Peyer's patch (tissue), 4 donors: ENCODE measurements at places on chromosomes 1 and 21. TPM values are rescaled to one million over a fixed set of nuclear protein-coding genes. Genes with fewer than 3 reads are reported as not detected.

GRCh38 chr1:157173900-157174410, 35.8 kb upstream of the ETV3 start:
- H3K36me3 ChIP-seq = no peaks in the 10 kb centered on the region
- H3K27me3 ChIP-seq = no peaks in the 10 kb centered on the region
- no peak overlapping the region for H3K4me3 ChIP-seq
- no peaks in the 10 kb centered on the region for H3K4me1 ChIP-seq
- H3K27ac ChIP-seq = no peak overlapping the region

DNA sequence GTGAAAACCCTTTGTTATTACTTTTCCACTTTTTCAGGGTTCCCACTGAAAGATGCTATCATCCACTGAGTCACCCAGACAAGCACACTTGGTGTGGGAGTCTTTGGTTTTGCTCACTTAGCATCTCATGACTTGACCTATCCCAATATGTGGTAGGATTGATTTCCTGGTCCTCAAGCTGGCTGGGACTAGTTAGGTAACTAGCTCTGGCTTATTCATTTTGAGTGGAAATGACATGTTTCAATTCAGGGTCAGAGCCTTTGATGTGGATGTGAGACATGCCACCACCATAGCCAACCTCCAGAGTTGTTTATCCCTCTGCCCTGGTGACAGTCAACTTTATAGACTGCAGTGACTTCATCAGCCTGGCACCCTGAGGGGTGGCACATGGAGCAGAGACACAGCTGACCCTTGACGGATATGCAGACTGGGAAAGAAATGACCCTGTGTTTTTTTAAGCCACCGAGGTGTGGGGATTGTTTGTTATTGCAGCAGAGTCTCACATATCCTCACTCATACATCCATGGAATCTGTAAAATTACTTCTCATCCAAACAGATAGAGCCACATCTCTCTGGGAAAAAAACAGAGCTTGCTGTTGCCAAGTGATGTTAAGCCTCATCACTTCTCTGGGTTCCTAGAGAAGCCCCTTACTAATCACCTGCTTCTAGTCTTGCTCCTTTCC, 699.9 kb downstream of the MATN1 start:
- H3K36me3 ChIP-seq = no peaks in the 10 kb centered on the region
- no peak overlapping the region for H3K27ac ChIP-seq
- no peak overlapping the region for H3K4me3 ChIP-seq
- H3K4me1 ChIP-seq = no peaks in the 10 kb centered on the region
- no peak for DNase-seq
- no peaks in the 10 kb centered on the region for H3K27me3 ChIP-seq

DNA sequence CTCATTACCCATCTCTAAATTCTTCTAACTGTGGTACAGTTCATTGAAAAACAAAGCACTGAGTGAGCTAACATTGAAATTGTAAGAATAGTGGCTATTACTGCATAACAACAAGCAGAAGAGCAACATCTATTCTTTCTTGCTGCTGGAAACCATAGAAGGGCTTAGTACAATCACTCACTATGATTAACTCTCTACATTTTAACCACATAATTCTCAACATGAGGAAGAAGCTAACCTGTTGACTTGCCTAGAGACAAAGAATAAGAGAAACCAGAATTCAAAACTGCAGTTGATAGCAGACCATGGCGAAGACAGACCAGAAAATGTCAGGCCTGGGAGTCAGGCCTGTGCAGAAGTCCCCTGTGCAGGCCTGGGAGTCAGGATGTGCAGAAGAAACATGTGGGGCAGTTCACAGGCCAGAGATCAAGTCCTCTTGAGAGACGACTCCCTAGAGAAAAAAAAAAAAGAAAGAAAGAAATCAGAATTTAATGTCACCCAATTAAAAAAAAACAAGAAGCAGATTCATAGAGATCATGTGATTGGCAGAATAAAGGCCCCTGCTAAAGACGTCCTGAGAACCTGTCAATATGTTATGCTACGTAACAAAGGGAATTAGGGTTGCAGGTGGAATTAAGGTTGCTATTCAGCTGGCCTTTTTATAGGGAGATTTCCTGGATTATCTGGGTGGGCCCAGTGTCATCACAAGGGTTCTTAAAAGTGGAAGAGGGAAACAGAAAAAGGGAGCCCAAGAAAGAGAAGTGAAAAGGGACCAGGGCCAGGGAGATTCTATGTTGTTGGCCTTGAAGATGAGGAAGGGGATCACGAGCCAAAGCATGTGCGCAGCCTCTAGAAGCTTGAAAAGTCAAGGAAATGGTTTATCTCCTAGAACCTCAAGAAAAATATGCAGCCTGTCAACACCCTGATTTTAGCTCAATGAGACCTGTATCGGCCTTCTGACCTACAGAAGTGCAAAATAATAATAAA, 94.9 kb downstream of the MRPL39 start:
- no peak overlapping the region for H3K4me3 ChIP-seq
- H3K36me3 ChIP-seq = no peaks in the 10 kb centered on the region
- no peak for DNase-seq
- no peaks in the 10 kb centered on the region for H3K4me1 ChIP-seq
- H3K27me3 ChIP-seq = no peaks in the 10 kb centered on the region

- no peaks in the 10 kb centered on the region for H3K4me1 ChIP-seq
- H3K27ac ChIP-seq = no peak overlapping the region
- H3K36me3 ChIP-seq = no peaks in the 10 kb centered on the region
- no peaks in the 10 kb centered on the region for H3K27me3 ChIP-seq
- DNase-seq = no peak
- H3K4me3 ChIP-seq = no peak overlapping the region
These were observed 46.9 kb downstream of the L1TD1 start for GRCh38 chr1:62241371-62242131.

DNA sequence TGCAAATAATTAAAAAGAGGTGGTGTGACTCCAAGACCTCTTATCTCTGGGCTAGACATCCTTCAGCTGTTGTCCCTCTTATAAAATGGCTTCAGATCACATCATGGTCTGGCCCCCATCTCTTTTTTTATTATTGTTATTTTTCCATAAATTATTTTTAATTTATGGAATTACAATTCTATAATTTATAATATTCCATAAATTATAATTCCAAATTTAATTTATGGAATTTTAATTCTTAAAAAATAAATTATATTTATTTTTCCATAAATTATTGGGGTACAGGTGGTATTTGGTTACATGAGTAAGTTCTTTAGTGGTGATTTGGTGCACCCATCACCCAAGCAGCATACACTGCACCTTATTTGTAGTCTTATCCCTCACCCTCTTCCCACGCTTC, 65.9 kb upstream of the GJA5 start:
- no peak for DNase-seq
- no peaks in the 10 kb centered on the region for H3K36me3 ChIP-seq
- H3K4me1 ChIP-seq = no peaks in the 10 kb centered on the region
- no peaks in the 10 kb centered on the region for H3K27me3 ChIP-seq
- H3K4me3 ChIP-seq = no peak overlapping the region
- no peak overlapping the region for H3K27ac ChIP-seq

Gene OR6N1
- total RNA-seq = not detected

- DNase-seq = no peak
- no peaks in the 10 kb centered on the region for H3K4me1 ChIP-seq
- no peaks in the 10 kb centered on the region for H3K27me3 ChIP-seq
- no peak overlapping the region for H3K4me3 ChIP-seq
- H3K27ac ChIP-seq = no peak overlapping the region
These were observed 72.8 kb downstream of the XCL2 start for GRCh38 chr1:168470901-168471431.

Gene PAPPA2
- 0.95 TPM for total RNA-seq

- DNase-seq = peak; percentile 56
- H3K36me3 ChIP-seq = no peaks in the 10 kb centered on the region
- peak overlapping the region; percentile 47 for H3K27ac ChIP-seq
- no peaks in the 10 kb centered on the region for H3K4me1 ChIP-seq
- no peaks in the 10 kb centered on the region for H3K27me3 ChIP-seq
These were observed 37.3 kb downstream of the RGL1 start for GRCh38 chr1:183841950-183842794.

DNA sequence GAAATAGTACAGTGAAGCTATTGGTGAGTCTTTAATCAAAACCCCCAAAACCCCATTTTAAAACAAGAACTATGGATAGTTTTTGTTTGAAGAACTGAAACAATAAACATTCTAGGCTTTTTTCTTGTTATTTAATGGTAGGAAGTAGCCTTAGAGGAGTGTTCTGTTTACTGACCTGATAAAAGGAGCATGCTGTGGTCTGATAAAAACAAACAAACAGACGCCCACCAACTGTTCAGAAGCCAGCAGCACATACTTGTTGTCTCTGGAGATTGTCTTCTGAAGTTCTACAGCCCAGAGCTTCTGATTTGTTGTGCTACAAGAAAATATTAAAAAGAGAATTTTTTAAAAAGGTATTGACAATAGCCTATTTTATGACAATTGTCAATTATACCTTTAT, 54.1 kb upstream of the CFAP298 start:
- DNase-seq = no peak
- H3K4me1 ChIP-seq = no peaks in the 10 kb centered on the region
- no peaks in the 10 kb centered on the region for H3K27me3 ChIP-seq
- no peak overlapping the region for H3K27ac ChIP-seq
- H3K4me3 ChIP-seq = no peak overlapping the region
- H3K36me3 ChIP-seq = no peaks in the 10 kb centered on the region

DNA sequence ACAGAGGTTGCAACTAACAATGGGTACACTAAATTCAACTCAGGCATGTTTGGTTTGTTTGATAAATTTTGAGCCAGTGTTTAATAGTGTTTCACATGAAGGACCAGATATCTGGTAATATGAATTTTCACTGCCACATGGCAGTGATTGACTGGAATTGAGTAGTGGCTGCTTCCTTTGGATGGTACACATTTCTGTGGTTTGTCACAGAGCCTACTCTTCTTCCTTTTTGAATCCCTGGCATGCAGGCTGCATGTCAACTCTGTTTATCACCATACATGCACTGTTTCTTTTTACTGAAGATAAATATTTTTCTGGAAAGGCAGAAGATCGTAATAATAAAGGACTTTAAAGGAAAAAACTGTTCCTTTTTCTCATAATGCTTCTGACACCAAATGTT, 35.5 kb downstream of the SDCCAG8 start:
- H3K36me3 ChIP-seq = peaks cover 20% of the 10 kb centered on the region
- H3K4me1 ChIP-seq = no peaks in the 10 kb centered on the region
- no peak overlapping the region for H3K4me3 ChIP-seq
- no peak overlapping the region for H3K27ac ChIP-seq

- no peak overlapping the region for H3K4me3 ChIP-seq
- H3K27me3 ChIP-seq = no peaks in the 10 kb centered on the region
- H3K4me1 ChIP-seq = no peaks in the 10 kb centered on the region
- DNase-seq = no peak
These were observed 21.3 kb upstream of the ASB17 start for GRCh38 chr1:75953461-75953860.

Gene FMO3
- total RNA-seq = not detected

DNA sequence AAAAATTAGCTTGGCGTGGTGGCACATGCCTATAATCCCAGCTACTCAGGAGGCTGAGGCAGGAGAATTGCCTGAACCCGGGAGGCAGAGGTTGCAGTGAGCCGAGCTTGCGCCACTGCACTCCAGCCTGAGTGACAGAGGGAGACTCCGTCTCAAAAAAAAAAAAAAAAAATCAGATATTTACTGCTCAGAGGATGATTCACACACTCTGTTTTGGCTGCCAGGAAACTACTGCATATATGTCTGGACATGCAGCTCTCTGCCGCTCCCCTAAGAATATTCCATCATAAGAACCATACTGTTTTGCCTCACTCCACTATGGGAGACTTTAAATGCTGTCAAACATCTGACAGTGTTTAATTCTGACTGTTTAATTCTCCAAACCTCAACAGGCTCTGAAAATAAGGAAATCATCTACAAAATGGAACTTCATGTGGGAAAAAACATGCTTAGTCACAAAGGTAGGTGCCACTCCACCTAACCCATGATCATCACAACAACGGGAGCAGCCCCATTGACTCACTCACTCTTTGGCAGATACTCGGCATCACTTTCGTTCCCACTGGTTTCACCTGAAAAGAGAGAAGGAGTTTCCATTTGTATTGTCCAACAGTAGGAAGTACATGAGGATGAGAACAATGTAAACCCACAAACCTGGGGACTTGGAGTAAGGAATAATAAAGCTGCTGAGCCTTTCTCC, 29.3 kb upstream of the BCAS2 start:
- H3K36me3 ChIP-seq = no peaks in the 10 kb centered on the region
- DNase-seq = no peak
- no peaks in the 10 kb centered on the region for H3K27me3 ChIP-seq
- H3K4me1 ChIP-seq = no peaks in the 10 kb centered on the region
- H3K27ac ChIP-seq = no peak overlapping the region
- H3K4me3 ChIP-seq = no peak overlapping the region

Gene RYR2
- 2.5 TPM for total RNA-seq

DNA sequence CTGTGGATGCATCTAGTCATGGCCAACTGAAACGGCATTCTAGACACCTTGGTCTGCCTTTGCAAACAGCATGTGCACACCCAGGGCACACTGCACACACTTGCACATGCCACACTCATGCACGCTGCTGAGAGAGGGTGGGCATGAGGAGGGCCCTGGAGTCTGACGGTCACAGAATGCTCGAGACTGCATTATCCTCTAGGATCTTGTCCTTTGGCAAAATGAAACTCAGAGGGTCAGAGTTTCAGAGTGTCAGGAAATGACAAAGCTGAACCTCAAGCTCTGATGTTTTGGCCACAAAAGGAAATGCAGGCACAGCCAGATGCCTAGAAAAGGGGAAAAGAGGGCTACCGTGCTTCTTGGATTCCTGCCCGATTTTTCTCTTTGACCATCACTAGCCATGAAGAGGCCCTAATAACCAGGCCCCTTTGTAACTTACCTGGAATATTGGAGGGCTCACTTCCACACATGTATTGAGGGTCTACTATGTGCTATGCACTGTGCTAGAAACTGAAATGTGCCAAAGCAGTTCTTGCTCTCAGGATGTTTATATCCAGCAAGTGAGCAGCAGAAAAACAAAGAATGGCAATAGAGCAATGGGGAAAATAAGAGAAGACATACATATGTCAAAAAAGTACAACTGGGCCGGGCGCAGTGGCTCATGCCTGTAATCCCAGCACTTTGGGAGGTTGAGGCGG, 65.4 kb downstream of the TOMM20 start:
- H3K36me3 ChIP-seq = no peaks in the 10 kb centered on the region
- no peak overlapping the region for H3K4me3 ChIP-seq
- H3K27me3 ChIP-seq = no peaks in the 10 kb centered on the region
- no peak for DNase-seq
- peak overlapping the region; percentile 65 for H3K27ac ChIP-seq

Gene AGBL4
- total RNA-seq = not detected

- H3K27ac ChIP-seq = no peak overlapping the region
- H3K36me3 ChIP-seq = no peaks in the 10 kb centered on the region
- no peak for DNase-seq
These were observed 93.3 kb upstream of the ADAMTS5 start for GRCh38 chr21:27060190-27060589.

Gene ACOT11
- 84.2 TPM for total RNA-seq

DNA sequence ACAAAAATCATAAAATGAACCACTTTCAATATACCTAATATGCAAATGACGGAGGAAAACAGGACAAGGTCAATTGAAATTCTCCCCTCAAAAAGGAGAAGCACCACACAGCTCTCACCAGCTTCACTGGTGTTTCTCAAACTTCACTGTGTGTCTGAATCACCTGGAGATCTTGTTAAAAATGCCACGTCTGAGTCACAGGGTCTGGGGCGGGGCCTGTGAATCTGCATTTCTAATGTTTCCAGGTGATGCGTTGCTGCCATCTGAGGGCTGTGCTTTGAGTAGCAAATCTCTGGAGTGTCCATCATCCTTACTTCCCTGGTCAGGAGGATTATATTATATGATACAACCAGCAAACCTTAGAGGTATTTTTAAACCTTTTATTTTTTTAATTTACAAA, 9.0 kb downstream of the CLDN19 start:
- no peak overlapping the region for H3K4me3 ChIP-seq
- no peaks in the 10 kb centered on the region for H3K27me3 ChIP-seq
- H3K36me3 ChIP-seq = no peaks in the 10 kb centered on the region
- no peak overlapping the region for H3K27ac ChIP-seq
